ENCODE measurements at places on chromosomes 16 and 17.

GRCh38 chr17:30207655-30208054 lies 27.8 kb downstream of the SLC6A4 start:
- no peak for DNase-seq

DNA sequence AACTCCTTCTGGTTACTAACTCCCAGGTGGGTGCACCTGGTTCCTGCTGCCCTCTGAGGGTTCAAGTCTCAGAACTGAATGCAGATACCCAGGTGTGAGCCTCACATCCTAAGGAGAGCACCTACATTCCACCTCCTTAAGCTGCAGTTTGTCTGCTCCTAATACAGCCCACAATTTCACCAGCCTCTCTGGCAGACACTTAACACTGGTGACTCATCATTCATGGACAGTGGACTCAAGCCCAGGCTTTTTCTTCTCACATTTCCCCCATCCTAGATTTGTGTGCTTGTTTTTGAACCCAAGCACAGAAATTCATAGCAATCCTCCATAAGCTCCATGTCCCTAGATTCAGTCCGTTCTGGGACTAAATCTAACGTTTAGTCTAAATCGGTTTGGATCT lies 7.0 kb upstream of the MAF start:
- no peak for DNase-seq

GRCh38 chr17:55090079-55090492 lies 121.5 kb downstream of the STXBP4 start:
- peak; percentile 36 for DNase-seq

GRCh38 chr17:59353106-59353854 lies 21.8 kb downstream of the YPEL2 start:
- no peak for DNase-seq

DNA sequence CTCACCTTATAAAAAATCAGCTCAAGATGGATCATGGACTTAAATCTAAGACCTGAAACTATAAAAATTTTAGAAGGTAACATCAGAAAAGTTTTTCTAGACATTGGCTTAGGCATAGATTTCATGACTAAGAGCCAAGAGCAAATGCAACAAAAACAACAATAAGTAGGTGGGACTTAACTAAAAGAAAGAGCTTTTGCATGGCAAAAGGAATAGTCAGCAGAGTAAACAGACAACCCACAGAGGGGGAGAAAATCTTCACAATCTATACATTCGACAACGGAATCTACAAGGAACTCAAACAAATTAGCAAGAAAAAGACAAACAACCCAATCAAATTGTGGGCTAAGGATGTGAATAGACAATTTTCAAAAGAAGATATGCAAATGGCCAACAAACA lies 368.4 kb upstream of the KIF2B start:
- DNase-seq = no peak

- DNase-seq = peak; percentile 63
These were observed 526 bp downstream of the MOSMO start for GRCh38 chr16:22008215-22009059.

DNA sequence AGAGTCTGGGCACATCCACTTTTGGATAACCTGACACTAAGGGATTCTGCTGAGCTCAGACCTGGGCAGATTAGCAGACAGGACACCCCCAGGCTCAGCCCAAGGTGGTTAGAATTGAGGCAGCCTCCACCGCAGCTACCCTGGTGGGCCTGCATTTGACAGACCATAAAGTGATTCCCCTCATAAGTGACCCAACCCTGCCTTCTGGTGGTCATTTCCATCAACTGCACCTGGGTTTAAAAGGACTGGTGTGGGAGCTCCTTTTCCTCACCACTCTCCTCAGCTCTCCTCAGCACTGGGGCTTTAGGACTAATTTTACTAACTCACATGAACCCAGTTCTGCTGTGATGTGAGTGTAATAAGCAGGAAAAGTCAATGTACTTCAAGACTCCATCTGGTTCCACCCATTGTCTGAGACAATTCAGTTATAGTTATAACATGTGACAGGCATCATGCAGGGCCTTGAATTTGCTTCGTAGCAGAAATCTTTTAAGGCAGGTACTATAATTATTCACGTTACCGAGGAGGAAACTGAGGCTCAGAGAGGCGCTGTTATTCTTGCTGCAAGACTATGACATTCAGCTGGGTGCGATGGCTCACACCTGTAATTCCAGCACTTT lies 42.5 kb downstream of the MYH3 start:
- DNase-seq = no peak

DNA sequence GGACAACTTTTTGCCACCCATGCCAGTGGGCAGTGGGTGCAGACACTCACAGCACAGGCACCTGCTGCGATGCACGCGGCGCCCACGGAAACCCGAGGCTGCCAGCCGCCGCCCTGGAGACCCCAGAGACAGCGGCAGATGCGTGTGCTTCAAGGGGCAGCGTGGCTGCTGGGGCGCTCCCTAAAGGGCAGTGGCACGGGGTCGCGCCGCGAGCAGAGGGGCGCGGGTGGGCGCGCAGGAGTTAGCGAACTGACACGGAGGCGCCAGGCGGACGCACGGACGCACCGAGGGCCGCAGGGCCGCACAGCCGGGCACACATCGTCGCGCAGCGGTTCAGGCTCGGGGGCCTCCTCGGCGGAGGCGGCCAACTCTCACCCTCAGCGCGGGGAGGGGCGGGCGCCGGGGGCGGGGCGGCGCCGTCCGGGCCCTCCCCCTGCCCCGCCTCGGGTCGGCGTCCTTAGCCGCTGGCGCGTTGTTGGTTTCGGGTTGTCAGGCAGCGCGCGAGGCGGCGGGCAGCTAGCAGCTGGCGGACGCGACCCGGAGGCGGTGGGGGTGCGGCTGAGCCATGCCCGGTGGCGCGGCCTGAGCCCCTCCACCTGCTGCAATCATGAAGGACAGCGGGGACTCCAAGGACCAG lies at the start of gene KIF19:
Gene KIF19 (plus strand): TSS at position 484 of the 637 bp plus-strand sequence. CDS start 124 bp downstream, at position 608.
- peak; percentile 73 for DNase-seq

DNA sequence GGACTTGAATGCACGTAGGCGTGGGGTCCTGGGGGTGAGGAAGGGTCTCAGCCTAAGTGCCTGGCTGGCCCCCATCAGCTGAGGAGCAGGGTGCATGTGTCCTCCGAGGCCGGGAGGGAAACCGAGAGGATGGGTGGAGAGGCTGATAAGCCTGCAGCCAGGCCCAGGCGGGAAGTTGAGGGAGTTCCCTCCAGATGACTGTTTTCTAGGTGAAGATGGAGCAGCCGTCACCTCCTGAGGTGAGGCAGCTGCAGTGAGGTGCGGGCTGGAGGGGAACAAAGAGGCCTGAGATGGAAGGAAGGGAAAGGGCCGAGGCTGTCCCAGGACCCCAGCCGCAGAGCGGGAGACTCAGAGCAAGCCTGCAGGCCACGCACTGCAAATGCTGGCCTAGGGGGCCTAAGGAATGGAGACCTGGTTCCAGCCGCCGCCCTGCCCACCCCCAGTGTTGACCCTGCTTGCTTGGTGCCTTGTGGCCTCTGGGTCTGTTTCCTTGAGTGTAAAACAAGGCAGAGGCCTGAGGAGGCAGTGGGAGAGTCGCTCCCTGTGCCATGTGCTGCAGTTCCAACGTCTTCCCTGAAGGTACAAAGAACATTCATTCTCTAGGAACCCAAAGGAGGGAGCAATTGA lies 3.0 kb downstream of the PECAM1 start:
- DNase-seq = peak; percentile 27

- no peak for DNase-seq
These were observed 60.2 kb downstream of the WSB1 start for GRCh38 chr17:27354051-27354490.

DNA sequence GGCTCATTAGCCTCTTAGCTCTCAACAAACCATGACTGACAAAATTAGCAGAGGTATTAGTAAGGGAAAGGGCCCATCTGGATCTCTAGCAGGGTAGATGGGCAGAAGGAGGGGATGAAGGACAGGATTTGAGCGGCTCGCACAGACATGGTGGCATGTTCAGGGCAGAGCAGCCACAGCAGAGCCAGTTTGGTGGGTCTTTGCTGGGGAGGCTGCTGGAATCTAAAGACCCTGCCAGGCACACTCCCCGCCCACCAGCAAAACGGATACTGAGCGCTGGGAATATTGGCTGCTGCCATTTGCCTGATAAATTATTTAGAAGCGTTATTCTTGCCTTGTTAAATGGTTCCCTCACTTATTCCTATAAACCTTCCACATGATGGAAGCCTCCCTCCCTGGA lies 20.7 kb upstream of the NAT9 start:
- no peak for DNase-seq

DNA sequence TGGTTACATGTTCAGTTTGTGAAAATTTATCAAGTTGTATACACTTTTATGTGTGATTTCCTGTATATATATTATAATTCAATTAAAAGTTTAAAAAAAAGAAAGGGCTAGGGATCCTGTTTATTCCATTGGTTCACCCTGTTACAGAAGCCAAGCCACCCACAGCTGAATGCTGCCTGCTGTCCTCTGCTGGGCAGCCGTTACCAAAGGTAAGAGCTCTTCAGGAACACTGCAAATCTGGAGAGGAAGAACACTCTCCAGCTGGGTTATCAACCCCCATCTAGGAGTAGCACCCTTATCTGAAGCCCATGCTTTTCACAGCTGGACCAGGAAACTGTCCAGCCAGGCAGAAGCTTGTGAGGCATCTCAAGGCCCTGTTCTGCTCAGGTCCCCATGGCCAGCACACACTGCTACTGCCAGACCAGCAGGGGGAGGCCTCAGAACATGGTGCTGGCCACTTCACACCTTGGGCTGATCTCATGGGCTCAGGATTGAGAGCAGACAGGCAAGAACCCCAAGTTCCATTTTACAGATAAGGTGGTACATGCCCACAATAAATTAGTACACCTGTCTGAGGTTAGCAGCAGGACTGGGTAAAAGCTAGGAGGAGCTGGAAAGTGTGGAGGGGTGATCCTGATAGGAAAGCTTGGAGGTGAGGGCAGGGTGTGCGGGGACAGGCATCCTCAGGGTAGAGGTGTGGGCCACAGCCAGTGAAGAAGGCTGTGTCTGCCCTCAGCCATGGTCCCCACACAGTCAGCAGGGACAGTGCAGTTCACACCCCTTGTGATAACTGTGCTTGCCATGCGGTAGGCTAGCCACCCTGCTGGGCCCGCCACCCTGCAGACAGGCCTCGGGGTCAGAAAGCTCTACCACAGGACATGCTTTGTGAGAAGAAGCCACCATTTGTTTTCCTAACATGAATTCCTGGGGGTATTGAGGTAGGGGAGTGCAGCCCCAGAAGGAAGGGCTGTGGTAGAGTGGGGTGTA lies 54.3 kb upstream of the SREBF1 start:
- DNase-seq = peak; percentile 52

DNA sequence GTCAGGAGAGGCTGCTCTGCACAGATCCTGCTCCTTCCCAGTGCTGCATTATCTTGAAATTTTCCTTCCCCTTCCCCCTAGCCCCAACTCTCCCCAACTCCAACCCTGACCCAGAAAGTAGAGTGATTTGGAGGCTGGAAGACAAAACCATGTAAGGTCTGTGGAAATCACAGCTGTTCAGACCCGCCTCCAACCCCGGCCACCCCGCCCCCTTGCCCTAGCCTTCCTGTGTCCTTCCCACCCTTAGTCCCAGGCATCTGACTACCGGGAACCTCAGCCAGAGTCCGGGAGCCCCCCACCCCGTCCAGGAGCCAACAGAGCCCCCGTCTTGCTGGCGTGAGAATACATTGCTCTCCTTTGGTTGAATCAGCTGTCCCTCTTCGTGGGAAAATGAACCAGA lies at the start of gene AOC3:
Gene AOC3 (plus strand): TSS at position 246 of the 400 bp plus-strand sequence. CDS start 145 bp downstream, at position 391.
- DNase-seq = no peak

- no peak for DNase-seq
These were observed 23.7 kb downstream of the RSPRY1 start for GRCh38 chr16:57209780-57210179.

GRCh38 chr16:85395913-85396878 lies 216.9 kb upstream of the GSE1 start:
- no peak for DNase-seq

DNA sequence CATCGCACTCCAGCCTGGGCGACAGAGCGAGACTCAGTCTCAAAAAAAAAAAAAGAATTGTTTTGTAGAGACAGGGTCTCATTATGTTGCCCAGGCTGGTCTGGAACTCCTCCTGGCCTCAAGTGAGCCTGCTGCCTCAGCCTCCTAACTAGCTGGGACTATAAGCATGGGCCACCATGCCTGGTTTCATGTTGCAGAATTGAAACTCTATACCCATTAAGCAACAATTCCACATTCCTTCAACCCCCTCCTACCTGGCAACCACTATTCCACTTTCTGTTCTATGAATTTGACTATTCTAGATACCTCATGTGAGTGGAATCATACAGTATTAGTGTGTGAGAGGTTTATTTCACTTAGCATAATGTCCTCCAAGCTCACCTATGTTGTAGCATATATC lies 24.5 kb downstream of the RNF135 start:
- no peak for DNase-seq

DNA sequence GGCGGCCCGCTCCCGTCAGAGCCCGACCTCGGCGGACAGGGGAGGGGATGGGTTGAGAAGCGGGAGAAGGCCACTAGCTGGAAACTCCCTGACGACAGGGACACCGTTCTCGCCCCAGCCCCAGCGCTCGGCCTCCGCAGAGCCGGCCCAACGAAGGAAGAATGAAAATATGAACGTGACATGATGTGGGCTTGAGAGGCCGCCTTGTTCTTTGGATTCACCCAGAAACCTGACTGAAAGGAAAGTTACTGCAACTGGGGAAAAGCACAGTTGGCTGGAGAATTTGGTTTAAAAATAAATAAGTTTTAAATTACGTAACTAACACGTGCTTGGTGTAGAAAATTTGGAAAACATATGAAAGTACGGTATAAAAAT lies 21.1 kb downstream of the NPTX1 start:
- no peak for DNase-seq

- no peak for DNase-seq
These were observed 38.6 kb upstream of the TOB1 start for GRCh38 chr17:50904518-50905459.

DNA sequence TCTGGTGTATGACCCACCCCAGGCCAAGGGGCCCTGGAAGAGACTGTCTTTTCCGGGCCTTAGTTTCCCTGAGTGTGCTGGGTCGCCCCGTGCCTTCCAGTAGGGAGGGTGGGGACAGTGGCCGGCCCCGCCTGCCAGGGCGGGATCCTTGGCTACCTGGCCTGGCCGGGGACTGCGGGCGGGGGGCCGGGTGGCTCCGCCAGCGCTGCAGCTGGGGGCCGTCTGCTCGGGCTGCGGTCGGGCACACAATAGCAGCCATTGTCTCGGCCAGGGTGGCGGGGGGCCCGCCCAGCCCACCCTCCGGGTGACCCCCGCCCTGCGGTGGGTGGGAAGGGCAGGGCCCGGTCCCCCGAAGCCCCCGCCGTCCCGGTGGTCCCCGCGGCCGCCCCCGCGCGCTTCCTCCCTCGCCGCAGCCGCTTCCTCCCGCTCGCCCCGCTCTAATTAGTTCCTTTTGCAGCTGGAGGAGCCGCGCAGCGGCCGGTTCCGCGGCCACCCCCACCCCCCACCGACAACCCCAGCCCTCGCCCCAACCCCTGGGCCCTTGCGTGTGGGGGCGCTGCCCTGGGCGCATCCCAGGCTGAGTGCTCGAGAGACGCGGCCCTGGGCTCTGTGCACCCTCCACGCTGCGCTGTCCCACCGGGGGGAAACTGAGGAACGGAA lies 11.6 kb downstream of the GLIS2 start:
- no peak for DNase-seq

GRCh38 chr16:83887564-83887963 lies 11.4 kb upstream of the MLYCD start:
- DNase-seq = no peak
